Aortic smooth muscle cell (primary cell): ENCODE measurements at places on chromosomes 5 and 9. TPM values are rescaled to one million over a fixed set of nuclear protein-coding genes. Genes with fewer than 3 reads are reported as not detected.

Gene CCL27
- not detected in 2 replicates for total RNA-seq

Gene ZFAND5
- total RNA-seq: 130 and 183 TPM in 2 replicates

Gene SPATA31C1
- total RNA-seq: not detected in 2 replicates

Gene PCDHGA9
- total RNA-seq: 2.9 and 5.7 TPM in 2 replicates
